ENCODE measurements at places on chromosomes 7 and 10.

DNA sequence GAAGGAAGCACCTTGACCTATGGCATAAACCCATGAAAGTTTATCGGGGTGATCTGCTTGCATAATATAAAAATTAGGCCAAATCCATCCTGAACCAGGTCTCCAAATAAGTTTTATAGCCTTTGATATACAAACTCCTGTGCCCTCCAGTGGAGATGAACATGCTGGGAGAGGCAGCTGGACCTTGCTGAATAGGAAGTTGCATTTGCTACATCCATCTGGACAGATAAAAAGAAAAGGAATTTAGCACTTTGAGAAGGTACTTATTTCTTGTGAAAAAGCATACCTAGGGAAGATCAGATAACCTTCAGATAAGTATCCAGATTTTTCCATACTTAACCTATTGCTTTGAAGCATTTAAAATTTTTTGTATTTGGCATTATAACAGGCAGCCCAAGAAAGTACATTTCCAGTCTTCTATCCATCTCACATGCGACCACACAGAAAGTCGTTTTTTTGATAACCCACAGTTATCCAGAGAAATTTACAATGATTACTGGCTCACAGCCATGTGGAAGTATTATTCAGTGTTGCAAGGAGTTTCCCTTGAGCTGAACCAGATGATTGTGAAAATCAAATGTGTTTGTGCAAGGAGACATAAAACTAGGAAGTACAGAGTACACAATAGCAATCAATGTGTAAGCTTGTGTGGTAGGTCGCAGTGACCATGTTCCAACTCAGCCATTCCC lies 124.4 kb upstream of the STK17A start:
- DNase-seq: no peak

DNA sequence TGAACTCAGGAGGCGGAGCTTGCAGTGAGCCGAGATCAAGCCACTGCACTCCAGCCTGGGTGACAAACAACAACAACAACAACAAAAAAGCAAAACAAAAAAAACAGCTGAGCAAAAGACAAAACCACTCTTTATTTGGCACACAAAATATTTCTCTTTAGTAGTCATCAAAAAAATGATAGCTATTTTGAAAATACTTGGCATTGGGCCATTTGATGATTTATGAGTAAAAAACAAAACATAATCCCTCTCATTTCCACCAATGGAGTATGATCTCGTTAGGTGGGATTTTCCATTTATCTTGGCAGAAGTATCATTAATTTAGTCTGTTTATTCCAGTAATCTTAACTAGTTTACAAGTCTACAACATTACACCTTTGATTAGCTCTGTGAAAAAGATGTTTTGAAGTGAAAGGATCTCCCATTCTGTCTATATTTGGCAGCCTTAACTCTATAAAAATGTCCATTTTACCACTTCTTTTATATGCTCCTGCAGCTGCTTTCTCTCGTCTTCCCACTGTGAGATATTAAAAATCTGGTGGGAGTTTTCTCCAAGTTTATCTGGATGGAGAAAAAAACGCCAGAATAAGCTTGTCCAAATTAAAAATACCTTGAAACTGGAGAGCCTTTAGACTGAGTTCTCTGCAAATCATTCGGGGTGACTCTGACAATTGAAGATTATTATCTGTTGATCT lies 58.8 kb upstream of the AGMO start:
- DNase-seq: no peak

DNA sequence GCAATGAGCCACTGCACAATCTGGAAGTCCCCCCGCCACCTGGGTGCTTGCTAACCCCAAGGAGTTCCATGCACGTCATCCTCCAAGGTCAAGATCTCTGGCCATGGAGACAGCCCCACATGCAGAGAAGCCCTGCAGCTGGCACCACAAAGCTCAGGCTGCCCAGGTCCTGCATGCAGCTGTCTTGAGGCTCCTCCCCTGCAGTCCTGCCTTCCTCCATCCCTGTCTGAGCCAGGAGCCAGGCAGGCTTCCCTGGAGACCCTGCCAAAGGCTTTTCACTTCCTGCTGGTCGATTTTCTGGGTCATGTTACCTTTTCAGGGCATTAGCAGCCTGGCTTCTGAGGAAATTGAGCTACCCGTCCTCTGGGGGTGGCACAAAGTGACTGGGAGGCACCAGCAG lies 12.5 kb upstream of the TMEM72 start:
- DNase-seq: no peak

DNA sequence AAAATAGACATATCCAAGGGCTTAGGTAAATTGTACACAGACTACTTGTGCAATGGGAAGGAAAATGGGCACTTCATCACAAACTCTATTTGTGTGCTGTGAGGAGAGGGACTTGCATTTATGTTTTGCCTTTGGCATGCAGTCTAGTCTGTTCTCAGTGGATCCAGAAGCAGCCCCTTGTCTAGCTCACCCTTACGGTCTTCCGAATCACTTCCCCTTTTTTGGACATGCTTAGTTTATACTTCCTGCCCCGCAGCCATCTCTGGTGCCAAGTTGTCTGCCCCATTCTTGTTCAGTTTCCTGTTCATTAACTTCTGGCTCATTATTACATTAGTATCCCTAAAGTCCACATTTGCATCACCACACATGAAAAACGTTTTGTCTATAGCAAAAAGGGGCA lies 161.6 kb downstream of the NRCAM start:
- DNase-seq: no peak

DNA sequence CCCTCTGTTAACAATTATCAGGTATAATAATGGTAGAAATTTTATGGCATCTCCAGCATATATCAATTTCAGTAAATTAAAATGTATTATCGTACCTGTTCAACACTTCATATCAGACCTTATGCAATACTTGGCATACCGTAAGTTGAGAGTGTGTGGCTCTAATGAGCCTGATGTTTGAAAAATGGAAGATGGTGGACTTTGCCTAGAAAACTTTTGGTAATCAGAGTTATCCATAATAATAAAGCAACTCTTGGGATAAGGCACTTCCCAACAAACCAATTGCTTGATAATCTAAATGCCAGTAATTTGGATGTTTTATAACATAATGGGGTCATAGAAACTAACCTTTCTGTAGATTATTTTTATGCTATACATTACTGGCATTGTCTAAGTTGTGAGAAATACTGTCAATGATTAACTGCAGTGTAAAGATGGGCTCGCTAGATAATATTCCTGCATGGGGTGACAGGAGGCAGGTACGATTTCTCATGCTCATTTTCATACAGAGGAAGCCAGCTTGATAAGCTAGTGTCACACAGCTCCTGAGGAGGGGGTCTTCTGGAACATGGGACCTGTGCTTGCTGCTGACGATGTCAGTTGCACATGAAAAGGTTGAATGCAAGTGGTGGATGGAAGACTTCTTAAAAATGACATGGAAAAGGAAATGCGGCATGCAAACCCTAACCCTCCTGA lies 27.8 kb upstream of the DMBT1 start:
- no peak for DNase-seq

DNA sequence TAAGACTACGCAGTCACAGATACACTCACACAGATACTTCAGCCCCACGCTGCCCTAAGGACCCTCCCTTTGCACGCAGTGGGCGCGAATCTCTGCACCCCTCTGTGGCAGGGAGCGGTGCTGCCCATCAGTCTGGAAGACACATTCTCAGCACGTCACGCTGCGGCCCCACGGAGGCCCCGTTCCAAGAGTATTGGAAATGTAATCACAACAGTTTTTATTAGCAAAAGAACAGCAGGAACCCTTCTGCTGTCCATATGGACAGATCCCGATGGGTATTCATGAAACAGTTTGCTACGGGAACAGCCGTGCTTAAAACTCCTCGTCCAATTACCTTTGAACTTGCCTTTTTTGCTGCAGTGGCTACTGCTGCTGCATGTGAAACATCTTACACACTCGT lies 131.0 kb downstream of the RPS24 start:
- DNase-seq: no peak

GRCh38 chr7:102193806-102194205 lies 92.9 kb upstream of the SH2B2 start:
- no peak for DNase-seq

DNA sequence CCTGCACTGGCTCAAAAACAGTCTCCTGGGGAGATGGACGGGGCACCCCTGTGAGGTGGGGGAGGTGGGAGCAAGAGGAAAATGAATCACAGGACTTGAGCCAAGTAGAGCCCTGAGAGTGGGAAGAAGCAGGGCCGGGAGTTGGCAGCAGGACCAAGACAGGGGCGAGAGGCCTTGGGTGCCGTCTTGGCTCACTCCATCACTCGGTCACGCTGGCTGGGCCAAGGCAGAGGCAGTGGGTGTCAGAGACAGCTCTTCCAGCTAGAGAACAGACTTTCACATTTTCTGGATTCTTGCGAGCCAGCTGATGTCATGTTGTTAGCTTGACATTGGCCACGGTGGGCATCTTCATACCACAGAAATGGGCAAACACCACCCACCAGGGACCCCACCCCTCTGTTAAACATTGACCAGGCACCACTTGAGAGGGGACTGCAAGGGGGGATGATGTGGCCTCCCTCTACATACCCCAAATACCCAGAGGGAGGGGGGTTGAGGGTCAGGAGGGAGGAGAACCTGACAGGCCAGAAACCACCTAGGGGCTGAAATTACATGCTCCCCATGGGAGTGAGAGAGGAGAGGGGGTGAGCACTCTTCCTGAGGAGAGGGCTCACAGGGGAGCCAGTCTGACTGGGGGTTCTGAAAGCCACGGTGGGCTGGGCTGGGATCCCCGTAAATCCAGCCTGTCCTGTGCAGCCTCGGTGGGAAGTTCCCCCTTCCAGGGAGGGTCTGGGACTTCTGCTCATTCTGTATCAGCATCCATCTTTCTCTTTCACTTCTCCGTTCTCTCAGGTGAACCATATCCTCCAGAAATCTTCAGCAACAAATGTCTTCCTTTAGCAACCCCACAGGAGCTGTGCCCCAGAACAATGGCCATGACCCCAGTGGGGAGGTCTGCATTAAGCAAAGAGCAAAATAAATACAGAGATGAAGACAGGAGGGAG lies 19.6 kb downstream of the CAMK2B start:
- no peak for DNase-seq

DNA sequence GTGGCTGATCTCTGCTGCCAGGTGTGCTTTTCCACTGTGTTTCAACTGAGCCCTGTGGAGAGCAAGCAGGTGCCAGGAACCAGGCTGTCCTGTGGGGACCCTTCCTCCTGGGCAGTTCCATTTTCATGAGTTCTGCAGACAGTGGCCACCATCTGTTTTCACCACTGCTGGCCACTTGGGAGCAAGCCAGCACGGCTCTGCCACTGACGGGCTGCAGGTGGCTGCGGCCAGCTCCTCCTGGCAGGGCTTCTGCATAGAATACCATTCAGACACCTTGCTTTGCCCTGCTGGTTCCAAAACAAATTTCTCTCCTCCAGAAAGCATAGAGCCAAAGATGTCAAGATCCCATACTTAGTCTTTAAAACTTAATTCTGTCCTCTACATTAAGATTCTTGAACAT lies 48.3 kb downstream of the LANCL2 start:
- DNase-seq: no peak

GRCh38 chr10:100470367-100470766 lies 7.6 kb downstream of the WNT8B start:
- DNase-seq: no peak

- DNase-seq: no peak
These were observed 398.5 kb upstream of the AKR1E2 start for GRCh38 chr10:4427532-4427931.

DNA sequence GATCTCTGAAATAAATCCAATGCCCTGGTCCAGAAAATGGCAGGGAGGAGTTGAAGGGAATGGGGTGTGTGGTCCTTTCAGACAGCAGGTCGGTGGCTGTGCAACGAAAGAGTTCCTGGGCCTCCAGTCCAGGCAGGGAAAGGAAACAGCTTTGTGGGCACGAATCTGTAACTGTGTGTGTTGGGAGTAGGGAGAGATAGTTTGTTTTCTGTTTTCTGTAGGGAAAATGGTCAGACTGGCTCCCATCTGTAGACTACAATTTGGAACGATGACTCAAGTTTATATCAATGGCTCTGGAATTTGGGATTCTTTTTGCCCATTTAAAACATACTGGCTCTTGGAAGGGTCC lies 2.6 kb upstream of the HOXA9 start:
- DNase-seq: no peak

DNA sequence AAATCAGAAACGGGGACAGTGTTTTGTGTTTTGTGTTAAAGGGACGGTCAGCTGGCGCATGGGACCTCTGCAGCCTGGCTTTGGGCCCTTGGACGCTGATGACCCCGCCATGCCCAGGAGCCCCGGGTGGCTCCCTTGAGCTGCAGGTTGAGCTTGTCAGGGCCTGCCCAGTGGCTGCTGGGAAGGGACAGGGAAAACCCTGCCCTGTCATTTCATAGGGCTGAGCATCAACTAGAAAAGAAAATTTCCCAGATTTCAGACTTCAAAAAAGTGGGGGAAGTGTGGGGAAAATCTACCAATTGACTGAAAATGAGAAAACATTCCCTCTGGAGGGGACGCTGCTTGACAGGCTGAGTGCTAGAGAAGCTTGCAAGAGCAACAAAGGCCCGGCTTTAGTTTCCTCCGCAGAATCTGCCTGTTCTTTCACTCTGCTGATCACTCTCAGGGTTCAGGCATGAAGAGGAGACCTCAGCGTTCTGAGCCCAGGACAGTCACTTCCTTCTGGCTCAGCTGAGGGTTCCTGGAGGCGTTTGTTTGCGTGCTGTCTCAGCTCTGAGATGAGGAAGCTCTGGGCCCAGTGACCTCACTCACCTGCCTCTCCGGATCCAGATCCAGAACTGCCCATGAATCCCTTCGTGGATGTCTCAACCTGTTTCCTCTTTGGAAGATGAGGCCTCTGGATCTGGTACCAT lies 18.6 kb upstream of the DNAJB6 start:
- DNase-seq: no peak

GRCh38 chr7:43486634-43487033 lies 96.3 kb upstream of the STK17A start:
- DNase-seq: no peak

DNA sequence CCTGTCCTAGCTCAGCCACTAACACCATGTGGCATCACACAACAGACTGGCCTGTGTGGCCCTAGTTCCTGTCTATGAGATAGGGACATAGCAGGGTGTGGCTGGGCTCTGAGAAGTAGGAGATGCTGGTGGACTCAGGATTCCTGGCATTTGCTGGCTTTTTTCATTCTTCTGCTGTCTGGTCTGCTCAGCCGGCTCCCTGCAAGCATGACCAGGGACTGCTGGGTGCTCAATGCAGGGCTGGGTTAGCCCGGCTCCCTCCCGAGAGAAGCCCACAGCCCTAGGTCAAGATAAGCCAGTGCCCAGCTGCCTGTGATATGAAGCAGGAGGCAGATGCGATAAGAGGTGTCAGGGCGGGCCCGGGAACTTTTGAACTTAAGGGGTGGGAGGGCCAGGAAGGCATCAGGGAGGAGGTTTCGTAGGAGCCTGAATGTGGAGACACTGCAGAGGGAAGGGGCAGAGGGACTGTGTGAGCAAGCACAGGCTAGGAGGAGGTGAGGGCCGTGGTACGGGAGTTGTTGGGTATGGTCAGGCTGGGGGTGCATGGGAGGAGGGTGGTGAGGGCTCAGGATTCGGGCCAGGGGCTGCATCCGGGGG lies 3.5 kb downstream of the AQP1 start:
- DNase-seq: no peak

Measured in activated CD4-positive, alpha-beta T cell treated with anti-CD3 and anti-CD28 coated beads, Interleukin-2, Interleukin-4, amounts not matched to agents 100 ng/mL and 50 ng/mL, durations not matched to agents 16 hours and 8 hours (primary cell).